ENCODE measurements at places on chromosomes 3 and 15.

- DNase-seq, result no peak
Measured at GRCh38 chr15:61175024-61175423, 54.1 kb downstream of the RORA start.

DNA sequence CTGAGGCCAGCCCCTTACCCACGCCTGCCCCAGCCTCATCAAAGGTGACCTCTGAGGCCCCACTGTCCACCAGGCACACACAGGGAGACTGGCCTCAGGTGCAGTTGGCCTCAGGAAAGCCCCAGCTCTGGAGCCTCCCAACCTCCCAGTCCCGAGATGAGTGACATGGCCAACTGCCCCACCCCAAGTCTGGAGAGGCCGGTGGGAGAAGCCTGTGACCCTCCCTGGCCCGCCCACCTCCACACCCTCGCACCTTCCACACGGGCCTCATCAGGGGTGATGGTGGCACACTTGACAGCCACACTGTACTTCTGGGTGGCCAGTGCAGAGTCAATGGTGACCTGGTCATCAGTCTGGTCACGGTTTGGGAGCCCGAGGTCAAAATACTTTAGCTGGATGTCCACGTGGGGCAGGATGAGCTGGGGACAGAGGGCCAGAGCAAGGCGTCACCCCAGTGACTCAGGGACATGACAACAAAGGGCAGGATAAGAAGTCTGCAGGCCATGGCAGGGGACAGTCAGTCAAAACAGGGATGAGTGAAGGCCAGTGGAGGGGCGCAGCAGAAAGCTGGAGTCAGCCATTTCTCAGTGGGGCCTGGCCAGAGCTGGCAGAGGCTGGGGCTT, 11.9 kb downstream of the IDH2 start:
- no peak for DNase-seq

GRCh38 chr15:42456531-42456930, 34.4 kb downstream of the ZNF106 start:
- no peak for DNase-seq

- no peak for DNase-seq
Measured at GRCh38 chr3:23072693-23073092, 130.4 kb upstream of the UBE2E2 start.

DNA sequence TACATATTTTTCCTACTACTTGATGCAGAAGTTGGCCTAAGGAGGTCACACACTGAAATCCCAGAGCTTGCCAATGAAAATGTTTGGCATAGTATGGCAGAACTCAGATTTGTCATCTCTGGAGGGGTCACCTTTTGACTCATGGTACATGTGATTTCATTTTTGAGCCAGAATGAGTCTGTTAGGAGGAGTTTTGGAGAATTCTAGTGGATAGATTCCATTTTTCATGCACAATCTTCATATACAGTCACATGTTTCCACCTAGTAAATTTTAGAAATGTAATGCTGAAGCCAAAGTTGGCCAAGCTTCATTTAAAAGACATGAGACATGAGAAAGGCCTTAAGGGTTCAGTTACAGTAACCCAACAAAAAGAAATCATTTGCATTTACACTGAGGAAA, 97.8 kb upstream of the IGSF10 start:
- DNase-seq, result no peak

DNA sequence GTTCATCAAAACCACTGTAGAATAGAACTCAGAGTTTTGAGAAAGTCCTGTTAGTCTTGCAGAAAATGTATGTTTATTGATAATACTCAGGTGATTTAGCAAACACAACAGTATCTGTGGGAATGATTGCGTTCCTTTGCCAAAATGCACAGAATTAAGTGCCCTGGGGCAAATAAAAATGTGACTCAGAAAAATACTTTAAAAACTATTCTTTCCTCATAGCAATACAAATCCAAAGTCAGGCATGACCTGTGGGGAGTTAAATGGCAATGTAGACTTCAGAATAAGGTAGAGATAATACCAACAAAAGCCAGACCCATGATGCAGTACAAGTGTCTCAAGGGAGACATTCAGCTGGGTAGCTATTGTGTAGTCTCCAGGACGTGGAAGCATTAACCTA, 72.3 kb upstream of the SNTN start:
- no peak for DNase-seq

- no peak for DNase-seq
Measured at GRCh38 chr3:79968418-79968817, 200.6 kb upstream of the ROBO1 start.

DNA sequence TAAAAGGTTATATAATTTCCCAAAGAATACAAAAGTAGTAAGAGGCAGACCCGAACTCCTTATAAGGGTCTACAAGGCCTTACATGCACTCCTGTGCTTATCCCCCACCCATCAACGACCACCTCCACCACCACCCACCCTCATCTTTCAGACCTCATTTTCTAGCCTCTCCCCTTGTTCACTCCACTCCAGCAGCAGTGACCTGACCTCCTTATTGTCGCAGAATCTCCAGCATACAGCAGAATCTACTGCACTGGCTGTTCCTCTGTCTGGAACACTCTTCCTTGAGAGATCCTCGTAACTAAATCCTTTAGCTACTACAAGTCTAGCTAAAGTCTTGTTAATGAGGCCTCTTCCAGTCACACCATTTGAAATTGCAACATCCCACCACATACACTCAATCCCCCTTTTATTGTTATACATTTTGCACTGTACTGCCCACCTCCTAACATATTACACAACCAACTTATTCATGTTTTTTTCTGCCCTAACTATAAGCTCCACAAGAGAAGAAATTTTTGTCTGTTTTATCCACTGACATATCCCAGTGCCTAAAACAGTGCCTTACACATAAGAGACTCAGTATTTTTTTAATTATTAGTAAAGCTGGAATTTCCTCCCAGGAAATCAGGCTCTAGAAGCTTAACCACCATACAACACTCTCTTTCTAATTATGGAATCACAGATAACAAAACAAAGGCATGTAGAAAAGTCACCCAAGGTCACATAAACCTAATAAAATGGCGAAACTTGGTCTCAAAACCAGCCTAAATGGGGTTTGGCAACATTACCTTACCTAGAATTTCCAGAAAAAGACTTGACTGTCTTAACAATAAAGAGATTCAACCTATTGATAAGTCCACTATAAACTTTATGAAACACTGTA, 40.2 kb downstream of the ZNF148 start:
- DNase-seq, result no peak

- no peak for DNase-seq
Measured at GRCh38 chr3:195895078-195895860, 13.1 kb downstream of the TNK2 start.

GRCh38 chr3:13009132-13009945, 63.9 kb downstream of the IQSEC1 start:
- no peak for DNase-seq

DNA sequence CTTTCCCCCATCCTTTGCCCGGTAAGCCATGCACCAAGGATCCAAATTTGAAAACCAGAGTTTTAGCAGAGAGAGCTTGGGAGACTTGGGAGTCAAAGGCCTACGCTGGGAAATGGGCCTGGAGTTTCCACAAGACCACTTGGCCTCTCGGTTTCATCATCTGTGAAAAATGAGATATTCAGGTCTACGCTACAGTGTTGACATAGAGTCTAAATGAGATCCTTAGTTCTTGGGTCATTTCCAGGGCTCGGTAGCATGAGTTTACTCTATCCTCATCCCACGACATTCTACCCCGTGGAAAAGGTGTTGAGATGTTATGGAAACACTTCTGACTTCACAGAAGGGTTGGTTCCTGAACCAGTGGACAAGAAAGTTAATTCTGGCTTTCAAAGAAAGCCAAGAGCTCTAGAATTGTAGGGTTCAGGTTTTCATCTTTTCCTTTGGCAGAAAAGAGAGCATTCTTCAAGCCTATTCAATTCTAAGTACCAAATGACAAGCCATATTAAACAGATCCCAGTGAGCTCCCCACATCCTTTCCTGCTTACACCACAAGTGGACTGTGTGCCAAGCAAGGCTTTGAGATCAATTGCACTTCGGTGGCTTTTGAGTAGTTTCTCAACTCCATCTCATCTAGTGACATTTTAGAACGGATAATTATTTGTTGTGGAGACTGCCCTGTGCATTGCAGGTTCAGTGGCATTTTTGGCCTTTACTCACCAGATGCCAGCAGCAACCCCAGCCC, 219.7 kb downstream of the SLCO3A1 start:
- DNase-seq, result no peak

- DNase-seq, result no peak
Measured at GRCh38 chr3:62493109-62493801, 119.9 kb upstream of the FEZF2 start.

DNA sequence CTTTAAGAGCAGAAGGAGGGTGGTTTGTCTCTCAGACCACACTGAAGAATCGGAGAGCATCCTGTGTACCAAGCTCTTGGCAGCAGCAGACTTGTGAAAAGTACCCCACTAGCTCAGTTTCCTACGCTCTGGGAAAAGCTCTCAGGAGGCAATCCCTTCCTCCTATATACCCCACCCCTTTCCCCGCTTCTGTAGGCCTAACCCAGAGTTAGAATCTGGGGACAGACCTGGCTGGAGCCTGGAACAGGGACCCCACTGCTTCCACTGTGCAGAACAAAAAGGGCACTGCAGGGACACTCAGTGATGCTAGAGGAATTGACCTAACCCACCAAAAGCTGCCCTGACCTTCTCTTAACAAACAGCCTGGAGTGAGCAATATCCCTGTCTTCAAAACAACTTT, 70.0 kb upstream of the CCDC39 start:
- no peak for DNase-seq

DNA sequence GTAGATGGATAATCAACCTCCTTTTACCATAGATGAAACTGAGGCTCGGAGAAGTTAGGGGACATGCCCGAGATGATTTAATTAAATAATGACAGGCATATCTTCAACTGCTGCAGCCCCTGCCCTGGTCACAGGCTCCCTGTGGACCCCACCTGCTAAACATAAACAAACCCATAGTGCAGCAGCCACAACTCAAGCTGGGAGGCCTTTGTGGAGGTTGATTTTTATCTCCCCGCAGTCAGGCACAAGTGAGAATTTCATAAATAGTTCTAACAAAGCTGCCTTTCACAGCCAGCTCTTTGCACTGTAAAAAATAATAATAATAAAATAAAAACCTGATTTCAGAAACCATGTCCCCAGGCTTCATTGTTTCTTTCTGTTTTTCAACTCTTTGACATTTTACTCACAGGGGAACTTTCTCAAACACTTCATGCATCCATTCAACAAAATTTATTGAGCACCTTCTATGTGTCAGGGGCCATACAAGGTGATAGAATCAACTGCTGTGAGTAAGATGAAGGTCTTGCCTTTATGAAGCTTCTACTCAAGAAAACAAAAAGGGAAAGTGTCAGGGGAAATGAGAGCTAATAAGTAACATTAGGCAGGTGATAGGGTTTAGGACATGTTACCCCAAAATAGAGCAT, 393.6 kb upstream of the PROK2 start:
- DNase-seq, result no peak

GRCh38 chr3:43858294-43858701, 167.6 kb downstream of the ABHD5 start:
- no peak for DNase-seq

All from GM12878 (cell line).